ENCODE measurements at places on chromosomes 16 and 17. TPM values are rescaled to one million over a fixed set of nuclear protein-coding genes. Genes with fewer than 3 reads are reported as not detected.

- no peak for DNase-seq
Observed at GRCh38 chr17:5686074-5686635, 101.8 kb upstream of the NLRP1 start.

- no peak for DNase-seq
Observed at GRCh38 chr17:8310601-8311123, 621 bp downstream of the ARHGEF15 start.

GRCh38 chr16:31713945-31714902 lies 159.4 kb upstream of the ZNF267 start:
- DNase-seq: no peak

GRCh38 chr16:78249056-78249455 lies 149.6 kb downstream of the WWOX start:
- DNase-seq: no peak

Gene TP53TG3
- total RNA-seq: not detected

Gene NOD2
- total RNA-seq: 0.23 TPM

Gene PRRT2
- 0.44 TPM for total RNA-seq

Gene TSEN54
- total RNA-seq: 16.0 TPM
